Bone marrow (tissue), 2 donors: ENCODE measurements at places on chromosomes 4 and X.

- DNase-seq: no peak
Observed at GRCh38 chrX:115606861-115607260, 45.9 kb downstream of the PLS3 start.

- no peak for DNase-seq
Observed at GRCh38 chrX:40773809-40774208, 38.5 kb upstream of the MED14 start.

GRCh38 chr4:123190176-123190575 is 206.4 kb upstream of the SPRY1 start:
- no peak for DNase-seq

DNA sequence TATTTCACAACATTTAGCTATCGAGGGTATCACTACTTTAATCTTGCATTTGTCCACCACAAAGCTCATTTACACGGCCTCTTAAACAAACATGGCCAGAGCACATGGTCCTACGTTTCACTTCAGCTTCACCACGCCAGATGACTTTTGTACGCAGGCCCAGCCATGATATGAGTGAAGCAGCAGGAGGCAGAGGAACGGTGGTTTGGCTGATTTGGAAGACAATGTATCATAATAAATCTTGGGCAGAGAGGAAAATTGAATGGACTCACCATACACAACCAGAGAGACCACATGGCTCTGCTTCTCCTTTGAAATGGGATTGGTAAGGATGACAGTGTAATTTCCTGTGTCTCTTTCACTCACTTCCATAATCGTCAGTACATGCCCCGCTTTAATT is 15.3 kb downstream of the KDR start:
- no peak for DNase-seq

DNA sequence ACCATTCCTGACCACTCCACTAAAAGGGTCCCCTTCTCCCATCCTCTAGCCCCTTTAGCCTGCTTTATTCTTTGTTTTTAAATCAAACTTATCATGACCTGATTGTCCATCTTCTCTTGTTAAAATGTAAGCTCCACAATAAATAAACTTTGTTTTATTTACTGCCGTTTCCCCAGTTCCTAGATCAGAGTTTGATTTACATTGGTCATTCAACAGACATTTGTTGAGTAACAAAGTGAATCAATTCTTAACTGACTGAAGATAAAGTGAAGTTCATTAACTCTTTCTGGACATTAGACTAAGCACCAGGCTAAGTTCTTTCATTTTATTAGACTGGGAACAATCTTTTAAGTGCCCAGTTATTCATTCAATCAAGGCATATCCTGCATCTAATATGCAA is 263.2 kb upstream of the FTHL17 start:
- DNase-seq: no peak
